Renal cortical epithelial cell (primary cell): ENCODE measurements at places on chromosomes 13 and 19.

- peak; percentile 2 for DNase-seq
These were observed 885.2 kb downstream of the PCDH9 start for GRCh38 chr13:66344805-66345517.

DNA sequence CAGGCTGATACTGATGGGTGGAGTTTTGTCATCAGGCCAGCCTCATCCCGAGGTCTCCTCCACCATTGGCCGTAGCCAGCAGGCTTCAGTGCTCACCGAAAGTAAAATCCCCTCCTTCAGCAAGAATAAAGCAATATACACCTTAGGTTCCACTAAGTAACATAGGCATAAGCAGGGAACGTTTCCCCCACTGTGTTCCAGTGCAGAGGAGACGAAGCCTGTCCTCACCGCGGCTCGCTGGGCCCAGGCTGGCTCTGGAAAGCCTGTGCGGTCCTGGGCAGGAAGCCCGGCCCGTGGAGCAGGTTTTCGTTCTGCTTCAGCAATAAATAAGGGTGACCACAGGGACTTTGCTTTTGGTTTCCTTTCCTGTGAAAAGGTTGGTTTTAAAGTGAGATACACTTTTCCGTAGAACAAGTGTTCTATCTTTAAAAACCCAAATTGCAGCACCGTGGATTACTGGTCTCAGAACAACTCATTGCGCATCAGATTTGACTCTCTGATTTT, 16.3 kb upstream of the TEX29 start:
- DNase-seq: no peak

DNA sequence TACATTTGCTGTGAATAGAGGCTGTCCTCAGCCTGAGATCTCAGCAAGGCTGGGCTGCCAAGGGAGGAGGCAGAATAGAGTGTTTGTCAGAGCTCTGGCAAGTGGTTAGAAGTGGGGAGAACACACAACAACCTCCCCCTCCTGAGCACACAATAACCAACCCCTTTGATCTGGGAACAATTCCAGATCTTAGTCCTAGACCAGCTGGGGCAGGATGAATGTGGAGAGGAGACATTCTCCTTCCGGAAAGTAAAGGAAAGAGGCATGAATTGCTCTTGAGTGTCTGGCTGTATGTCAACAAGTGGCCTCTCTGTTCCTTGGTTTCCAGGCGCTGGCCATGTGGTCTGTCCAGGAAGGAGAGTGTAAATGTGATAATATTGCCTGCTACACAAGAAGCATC, 114.9 kb upstream of the TMTC4 start:
- DNase-seq: peak; percentile 42

DNA sequence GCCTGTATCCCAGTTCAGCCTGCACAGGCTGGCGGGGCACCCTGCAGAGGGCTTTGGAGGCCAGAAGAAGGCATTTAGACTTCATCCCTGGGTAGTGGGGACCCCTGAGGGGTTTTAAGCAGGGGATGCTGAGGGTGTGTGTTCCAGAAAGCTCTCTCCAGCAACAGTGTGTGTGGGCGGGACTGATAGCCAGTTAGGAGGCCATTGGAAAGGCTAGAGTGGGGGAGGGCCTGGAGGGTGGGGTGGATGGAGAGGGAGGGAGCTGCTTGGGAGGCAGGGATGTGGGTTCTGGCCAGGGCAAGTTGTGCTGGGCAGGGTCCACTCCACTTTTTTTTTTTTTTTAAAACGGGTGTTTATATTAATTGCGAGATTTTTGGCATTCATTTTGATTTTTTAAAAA, 28.3 kb downstream of the LYL1 start:
- DNase-seq: no peak

DNA sequence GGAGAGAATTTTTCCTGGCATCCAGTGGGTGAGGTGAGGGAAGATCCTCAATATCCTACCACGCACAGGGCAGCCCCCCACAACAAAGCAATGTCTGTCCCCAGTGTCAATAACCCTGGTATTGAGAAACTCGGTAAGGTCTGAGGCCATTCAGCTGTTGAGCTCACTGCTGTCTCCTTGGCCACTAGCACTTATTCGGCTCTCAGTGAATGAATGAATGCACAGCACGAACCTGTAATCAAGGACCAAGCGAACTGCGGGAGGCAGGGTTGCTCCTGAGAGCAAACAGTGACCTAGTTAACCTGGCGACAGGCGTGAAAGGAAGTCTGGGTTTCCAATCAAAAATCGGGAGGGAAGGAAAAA, 640 bp downstream of the ZSCAN5A start:
- peak; percentile 41 for DNase-seq

DNA sequence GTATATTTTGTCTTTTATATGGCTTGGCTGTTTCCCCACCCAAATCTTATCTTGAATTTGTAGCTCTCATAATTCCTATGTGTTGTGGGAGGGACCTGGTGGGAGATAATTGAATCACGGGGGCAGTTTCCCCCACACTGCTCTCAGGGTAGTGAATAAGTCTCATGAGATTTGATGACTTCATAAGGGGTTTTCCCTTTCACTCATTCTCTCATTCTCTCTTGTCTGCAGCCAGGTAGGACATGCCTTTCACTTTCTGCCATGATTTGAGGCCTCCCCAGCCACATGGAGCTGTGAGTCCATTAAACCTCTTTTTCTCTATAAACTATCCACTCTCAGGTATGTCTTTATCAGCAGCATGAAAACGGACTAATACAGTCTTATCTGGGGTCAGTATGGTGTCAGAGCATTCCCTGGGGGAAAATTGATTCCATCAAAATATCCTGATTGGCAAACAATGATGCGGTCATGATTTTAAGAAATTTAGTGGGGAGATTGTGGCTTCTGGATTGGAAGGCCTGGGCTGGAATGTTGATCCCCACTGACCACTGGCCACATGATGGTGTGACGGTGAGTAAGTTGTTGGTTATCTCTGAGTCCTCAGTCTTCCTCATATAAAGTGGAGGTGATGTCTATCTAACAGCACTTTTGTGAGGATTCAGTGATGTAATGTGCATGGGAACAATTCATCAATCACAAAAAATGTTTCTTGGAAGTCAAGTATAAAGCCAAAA, 27.5 kb upstream of the ANKRD10 start:
- peak; percentile 68 for DNase-seq

DNA sequence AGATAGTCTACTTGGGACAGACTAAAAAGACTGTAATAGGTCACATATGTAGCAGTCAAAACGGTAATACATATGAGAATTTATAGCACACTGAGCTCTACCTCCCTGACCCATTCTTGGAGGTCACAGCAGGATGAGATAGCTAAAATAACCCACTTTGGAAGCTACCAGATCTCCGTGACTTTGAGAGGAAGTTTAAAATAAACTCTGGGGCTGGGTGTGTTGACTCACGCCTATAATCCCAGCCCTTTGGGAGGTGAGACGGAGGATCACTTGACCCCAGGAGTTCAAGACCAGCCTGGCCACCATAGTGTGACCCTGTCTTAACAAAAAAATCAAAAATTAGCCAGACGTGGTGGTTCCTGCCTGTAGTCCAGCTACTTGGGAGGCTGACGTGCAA, 45.3 kb downstream of the DHRS12 start:
- no peak for DNase-seq

GRCh38 chr19:18601875-18602274, 4.7 kb downstream of the CRLF1 start:
- no peak for DNase-seq

- peak; percentile 84 for DNase-seq
These were observed 14.1 kb downstream of the KLF2 start for GRCh38 chr19:16338470-16339360.

DNA sequence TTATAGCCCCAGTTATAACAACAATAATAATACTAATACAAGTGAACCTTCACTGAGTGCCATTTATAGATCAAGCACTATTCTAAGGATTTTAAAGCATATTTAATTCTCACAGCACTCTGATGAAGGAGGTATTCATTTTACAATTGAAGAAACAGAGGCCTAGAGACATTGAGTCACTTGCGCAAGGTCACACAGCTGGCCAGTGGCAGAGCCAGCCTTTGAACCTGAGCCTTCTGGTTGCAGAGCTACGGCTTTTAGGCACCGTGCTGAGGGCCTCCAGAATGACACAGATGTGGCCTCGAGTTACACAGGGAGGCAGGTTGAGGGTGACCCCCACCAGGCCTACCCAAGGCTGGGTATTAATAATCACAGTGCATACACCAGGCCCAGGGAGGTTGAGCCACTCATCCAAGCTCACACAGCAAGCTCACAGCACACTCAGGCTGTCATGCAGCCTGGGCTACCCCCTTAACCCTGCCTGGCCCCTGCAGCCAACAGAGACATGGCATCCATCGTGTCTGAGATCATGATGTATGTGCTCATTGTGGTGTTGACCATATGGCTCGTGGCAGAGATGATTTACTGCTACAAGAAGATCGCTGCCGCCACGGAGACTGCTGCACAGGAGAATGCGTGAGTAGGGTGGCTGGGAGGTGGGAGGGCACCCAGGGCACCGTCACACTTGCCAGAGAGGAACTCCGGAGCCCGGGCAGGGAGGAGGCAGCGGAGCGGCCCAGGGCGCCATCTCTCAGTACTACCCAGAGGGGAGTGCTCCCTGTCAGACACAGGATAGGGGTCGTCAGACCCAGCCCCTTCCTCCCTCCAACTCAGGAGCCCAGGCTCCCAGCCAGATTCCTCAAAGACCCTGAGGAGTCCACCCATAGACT, 2.7 kb upstream of the HPN start:
- DNase-seq: no peak

GRCh38 chr19:2048104-2048958, 2.7 kb downstream of the MKNK2 start:
- DNase-seq: no peak

- peak; percentile 7 for DNase-seq
These were observed 1.3 kb upstream of the KLK8 start for GRCh38 chr19:51002542-51003311.

DNA sequence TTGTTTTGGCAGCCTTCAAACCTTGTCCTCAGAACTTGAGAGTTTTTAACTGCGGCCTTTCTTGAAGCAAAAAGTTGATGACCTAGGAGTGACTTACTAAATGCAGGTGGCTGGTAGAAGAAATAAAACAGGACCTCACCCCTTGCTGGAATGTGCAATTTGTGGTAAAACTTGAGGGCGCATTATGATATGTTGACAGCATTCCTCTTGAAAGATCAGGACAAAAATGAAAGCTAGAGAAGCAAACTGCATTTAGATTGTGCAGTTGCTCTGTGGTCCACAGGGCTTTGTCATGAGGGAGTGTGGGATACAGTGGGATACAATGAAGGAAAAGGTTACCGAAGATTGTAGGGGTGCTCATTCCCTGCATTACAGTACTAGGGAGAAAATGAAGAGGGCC, 504.2 kb downstream of the GPC6 start:
- DNase-seq: peak; percentile 78

DNA sequence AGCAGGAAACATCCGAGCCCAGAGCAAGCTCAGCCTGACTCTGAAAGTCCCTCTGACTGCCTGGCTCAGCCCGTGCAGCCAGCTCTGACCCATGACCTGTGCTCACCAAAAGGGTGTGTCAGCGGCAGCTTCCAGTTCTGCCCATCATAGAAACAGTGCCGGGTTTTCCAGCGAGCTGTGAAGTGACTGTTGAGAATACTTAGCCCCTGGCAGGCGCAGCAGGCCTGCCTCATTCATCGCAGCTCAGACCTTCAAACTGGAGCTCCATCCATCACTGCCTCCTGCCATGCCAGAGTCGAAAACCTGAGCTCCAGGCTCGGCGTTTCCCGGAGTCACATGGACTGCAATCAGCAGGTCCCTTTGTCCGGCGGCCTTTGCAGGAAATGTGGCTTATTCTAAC, 16.3 kb upstream of the GSX1 start:
- DNase-seq: no peak

DNA sequence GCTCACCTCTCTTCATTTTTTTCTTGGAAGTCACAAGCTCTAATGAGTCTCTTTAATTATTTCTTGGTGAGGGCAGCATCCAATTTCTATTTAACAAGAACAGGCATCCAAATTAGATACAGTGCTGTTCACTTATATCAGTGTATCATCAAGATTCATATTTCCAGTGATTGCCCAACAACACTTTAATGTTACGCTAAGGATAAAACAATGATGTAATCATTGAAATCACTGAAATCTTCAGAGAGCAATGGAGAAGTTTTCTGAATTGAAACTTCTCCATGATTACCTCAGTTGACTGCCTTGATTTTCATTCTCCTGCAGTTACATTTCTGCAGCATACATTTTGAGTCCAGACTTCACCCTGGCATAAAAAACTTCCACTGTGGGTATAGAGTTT, 17.1 kb upstream of the LRCH1 start:
- DNase-seq: no peak

DNA sequence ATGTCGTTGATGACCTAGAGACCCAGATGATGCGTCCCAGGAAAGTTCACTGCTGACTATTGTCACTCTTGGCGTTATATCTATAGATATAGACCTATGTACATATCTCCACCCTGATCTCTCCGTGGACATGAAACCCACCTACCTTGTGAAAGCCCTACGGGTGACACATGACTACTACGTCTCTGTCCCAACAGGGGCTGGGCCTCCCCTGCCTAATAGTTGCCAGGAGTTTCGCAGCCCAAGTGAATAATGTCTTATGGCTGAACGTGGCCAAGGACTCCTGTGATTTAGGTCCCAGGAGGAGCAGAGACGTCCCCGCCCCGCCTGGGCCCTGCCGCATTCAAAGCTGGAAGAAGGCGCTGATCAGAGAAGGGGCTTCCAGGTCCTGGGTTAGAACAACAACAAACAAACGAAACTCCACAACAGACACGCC, 4.9 kb upstream of the POU4F1 start:
- no peak for DNase-seq

DNA sequence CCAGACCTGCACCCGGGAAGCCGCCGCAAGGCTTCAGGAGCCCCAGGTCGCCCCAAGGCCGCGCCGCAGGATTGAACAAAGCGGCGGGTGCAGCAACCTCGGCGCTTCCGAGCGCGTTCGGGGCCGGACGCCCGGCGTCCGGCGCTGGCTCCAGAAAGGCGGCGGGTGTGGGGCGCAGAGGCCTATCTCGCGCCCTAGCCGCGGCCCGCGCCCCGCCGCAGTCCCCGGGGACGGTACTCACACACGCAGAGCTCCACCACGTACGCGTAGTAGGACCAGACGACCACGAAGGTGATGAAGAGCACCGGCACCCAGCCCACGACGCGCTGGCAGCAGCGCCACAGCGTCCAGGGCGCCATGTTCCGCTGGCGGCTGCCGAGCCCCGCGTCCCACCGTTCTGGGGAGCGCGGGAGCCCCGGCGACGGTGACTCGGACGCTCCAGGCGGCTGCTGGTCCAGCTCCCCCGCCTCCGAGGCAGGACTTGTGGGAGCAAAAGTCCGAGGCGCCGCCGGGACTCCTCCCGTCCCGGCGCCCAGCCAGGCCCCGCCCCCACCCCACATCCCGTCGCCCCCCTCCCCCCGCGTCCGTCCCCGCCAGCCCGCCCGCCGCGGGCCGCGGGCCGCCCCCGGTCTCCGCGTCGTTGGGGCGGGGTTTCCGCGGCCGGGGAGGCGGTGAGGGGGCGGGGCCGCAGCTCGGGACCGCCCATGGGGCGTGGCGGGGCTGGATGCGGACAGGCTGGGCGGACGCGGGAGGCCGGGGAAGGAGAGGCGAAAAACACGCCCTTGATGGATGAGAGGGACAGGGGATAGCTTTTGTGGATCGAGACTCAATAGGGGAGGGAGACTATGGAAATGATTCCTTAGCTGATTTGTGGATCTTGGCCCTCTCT, at the start of gene ZDHHC20:
ZDHHC20 (minus strand) TSS at position 491 of the 889 bp plus-strand sequence; CDS start at position 359, 132 bp downstream.
- peak; percentile 27 for DNase-seq
